ENCODE measurements at places on chromosomes 2 and 18. TPM values are rescaled to one million over a fixed set of nuclear protein-coding genes. Genes with fewer than 3 reads are reported as not detected.

DNA sequence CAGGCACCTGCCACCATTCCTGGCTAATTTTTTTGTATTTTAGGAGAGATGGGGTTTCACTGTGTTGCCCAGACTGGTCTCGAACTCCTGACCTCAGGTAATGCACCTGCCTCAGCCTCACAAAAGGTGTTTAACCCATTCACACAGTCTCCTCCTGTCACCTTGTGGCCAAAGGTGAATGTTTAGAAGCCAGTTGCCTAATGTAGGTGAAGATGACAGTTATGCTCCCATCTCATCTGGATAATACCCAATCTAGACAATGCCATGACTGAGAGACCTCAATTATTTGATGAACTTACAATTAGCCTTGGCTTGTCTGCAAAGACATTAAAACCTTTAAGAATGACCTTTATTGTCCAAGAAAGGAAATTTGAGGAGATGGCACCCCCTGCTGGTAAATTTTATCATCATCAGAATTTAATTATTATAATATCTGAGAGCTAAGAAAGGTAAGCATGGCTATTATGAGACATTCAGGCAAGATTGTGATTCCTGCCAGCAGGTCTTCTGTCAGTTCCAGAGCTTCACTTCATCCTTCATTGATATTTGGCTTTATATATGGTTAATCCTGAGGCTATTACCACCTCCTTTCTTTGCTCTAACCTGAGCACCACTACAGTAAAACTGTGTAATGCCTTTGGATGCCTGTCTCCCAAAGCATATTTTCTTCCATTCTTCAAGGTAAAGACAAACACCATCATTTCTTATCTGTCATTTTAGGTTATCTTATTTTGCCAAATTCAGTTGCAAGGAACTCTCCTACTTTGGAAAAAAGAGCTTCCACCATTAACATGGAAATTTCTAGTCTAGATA is 117.6 kb downstream of the FAM124B start:
- DNase-seq = no peak

DNA sequence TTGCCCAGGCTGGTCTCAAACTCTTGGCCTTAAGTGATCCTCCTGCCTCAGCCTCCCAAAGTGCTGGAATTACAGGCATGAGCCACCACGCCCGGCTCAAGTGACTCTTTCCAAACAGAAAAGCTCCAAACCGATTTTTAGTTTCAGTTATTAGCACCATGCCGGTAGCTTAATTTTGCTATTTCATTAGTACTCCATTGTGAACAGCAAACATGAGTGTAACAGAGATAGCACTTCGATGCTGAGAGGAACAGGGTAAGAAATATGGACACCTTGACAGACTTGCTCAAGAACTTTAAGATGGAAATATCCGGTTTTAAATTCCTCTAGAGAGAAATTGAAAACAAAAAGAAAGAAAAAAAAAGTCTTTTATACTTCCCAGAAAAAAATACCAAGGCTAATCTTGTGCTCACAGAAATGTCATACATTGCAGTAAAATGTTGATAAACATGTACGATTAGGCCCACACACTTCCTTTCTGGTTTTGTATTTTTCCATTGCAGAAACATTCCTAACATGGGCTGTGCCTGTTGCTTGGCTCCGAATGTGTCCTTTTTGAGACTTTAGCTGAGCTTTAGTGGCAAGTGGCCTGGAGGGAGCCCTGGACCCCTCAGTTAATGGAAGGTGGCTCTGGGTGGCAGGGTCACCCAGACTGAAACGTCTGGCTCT is 18.3 kb downstream of the FHL2 start:
- peak; percentile 54 for DNase-seq

DNA sequence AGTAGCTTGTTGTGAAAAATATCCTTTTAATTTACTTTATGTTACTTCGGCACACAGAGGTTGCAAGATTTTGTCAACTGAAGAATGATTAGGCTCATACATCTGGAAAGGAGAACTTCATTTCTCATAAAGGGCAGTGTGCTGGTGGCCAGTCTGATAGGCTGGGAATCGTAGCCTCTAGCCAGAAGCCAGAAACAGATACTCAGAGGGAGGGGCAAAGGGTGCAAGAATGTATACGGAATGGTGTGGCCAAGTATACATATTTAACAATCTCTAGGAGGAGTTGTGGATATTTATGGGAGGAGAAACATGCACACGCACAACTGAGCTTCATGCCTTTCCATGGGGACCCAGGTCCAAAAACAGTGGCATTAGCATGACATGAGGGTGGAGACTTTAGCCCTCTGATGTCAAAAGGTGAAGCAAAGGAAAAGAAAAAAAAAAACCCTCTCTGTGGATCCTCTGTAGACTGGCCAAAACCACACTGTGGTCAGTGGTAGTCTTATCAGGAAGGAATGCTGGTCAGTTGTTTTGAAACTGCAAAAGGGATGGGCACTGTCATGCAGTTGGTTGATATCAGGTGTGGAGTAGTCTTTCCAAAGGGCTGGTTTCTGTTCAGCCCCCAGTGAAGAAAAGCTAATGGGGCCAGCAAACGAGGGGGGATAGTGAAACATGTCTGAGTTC is 34.9 kb upstream of the APCDD1 start:
- no peak for DNase-seq

DNA sequence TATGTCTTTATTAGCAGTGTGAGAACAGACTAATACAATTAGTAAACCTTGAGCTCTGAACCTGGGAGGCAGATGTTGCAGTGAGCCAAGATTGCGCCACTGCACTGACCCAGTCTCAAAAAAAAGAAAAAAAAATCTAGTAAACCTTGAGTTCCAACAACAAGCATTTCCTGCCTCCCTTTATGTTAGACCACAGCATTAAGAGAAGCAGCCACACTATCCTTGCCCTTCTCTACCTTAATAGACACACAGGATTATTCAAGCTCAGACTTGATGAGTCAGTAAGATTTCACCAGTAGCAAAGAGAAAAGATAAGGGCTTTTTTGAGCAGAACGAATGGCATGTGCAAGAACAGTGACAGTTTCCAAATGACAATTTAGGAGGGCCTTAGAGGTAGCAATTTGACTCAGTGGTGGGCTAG is 18.0 kb upstream of the GLS start:
- DNase-seq = no peak

DNA sequence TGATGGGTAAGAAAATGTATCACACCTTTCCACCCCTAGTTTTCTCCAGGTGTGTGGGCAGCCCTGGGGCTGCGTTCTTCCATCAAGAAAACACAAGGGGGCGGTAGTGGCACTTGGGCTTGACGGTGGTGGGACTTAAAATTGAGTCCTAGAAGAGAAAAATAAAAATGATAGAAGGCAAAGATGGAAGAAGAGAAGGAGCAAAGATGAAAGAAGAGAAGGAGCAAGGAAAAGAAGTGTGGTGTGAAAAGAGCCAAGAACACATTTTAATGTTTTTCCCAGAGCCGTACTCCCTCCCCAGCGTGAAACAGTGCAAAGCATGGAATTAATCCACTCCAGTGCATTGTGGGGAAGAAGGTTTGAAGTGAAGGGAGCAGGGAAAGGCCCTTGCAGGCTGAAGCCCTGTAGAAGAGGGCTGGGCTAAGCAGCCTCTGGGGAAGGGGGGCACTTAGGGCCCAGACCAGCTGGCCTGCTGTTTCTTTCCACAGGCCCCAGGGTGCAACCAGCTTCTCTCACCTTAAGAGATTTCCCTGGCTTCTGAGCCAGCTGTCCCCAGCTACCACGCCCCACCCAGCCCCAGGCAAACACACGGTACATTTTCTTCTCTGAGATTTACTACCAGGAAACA is 256.8 kb downstream of the RNF152 start:
- DNase-seq = peak; percentile 66

DNA sequence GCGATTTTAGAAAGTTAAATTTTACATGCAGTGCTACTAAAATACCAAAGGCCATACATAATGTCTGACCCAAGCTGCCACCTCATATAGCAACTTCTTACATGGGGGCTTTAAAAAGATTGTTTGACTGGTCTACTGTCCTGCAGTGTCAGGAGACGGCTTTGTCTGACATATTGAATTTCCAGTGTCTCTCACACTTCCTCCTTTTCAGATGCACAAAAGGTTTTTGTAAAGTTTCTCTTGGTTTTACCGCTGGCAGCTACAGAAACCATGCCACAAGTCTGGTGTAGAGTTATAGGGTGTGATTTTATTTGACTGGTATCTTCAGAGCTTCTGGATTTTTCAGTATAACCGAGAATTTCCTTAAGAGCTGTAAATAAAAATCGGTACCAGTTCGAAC is 1.1 kb upstream of the ASAP2 start:
- DNase-seq = no peak

CCDC93 gene
- 11.6 TPM for total RNA-seq

LBX2 gene
- total RNA-seq = 1.2 TPM

MTX2 gene
- 30.2 TPM for total RNA-seq

IGFBP5 gene
- 204 TPM for total RNA-seq

All from suprapubic skin (tissue), 4 donors.